ENCODE measurements at places on chromosomes 1 and 21.

- no peak for DNase-seq
Measured at GRCh38 chr1:173744651-173745050, 29.9 kb downstream of the KLHL20 start.

- no peak for DNase-seq
Measured at GRCh38 chr1:19199969-19200604, 10.0 kb downstream of the UBR4 start.

GRCh38 chr1:201562659-201563405, 23.9 kb downstream of the NAV1 start:
- no peak for DNase-seq

- no peak for DNase-seq
Measured at GRCh38 chr1:67355745-67356424, 48.2 kb downstream of the IL12RB2 start.

- no peak for DNase-seq
Measured at GRCh38 chr1:67367370-67368045, 59.8 kb downstream of the IL12RB2 start.
